ENCODE measurements at places on chromosomes 2 and 18.
A peak's percentile ranks its signal among the peaks of the same experiment; 100 is the strongest.

DNA sequence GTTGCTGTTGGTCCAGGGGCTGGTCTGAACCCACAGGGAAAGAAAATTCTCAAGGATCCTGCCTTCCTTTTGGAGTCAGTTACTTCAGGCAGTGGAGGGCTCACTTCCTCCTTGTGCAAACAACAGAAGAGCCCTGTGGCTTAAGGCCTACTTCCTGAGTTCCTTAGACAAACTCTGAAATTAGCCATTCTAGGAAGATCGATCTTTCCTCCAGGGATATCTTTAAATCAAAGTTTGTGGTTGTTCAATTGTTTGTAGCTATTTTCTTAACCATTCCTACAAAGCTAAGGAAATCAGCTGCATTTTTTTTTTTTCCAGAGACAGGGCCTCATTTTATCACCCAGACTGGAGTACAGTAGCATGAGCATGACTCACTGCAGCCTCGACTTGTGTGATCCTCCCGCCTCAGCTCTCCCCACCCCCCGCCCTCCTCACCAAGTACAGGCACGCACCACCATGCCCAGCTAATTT, 156.0 kb downstream of the TANC1 start:
- DNase-seq: peak; percentile 48

GRCh38 chr2:46170026-46170425, 127.2 kb upstream of the EPAS1 start:
- no peak for DNase-seq

- peak; percentile 60 for DNase-seq
Measured at GRCh38 chr2:151063271-151063670, 198.4 kb downstream of the RBM43 start.

DNA sequence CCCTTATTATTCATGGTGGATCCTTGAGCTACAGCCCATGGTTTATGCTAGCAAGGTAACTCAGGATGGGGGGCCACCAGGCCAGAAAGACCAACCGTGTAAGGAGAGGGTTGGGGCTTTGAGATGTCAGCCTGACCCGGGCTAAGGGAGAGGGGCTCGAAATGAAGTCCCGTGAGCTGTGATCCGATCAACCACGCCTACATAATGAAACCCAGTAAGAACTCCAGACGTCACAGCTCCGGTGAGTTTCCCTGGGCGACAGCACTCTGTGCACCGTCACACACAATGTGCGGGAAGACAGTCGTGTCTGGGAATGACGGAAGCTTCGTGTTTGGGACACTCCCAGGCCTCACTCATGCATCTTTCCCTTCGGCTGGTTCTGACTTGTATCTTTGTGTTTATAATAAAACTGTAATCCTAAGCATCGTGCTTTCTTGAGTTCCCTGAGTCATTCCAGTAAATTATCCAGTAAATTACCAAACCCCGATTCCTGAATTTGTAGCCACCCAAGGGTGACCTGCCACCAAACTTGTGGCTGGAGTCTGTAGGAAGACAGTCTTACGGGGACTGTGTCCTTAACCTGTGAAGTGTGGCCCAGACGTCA, 44.2 kb downstream of the CYP27C1 start:
- no peak for DNase-seq

GRCh38 chr2:141728142-141728541, 402.7 kb downstream of the LRP1B start:
- DNase-seq: no peak

DNA sequence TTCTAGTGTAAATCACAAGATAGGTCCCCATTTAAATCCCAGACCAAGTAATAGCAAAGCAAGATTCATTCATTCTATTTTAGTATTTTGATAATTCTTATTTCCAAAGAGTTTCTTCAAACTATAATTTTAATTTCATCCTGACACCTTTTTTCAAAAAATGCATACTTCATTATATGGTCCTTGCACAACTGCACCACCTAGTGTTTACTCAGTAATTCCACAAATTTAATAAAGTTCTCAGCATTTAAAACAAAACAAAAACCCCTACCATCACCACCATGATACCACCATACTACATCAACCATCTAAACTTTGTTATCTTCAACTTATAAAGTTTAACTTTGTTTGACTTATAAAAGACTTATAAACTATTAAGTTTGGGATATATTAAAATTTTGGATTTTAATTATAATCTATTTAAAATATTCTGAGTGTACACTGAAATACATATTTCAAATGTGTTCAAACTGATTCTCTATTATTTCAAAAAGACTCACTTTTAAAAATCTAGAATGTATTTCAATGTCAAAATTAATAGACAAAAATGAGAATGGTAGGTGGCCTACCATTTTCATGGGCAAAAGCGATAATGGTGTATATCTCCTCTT, 44.2 kb downstream of the WDPCP start:
- no peak for DNase-seq

- DNase-seq: no peak
Measured at GRCh38 chr18:23154823-23155500, 19.7 kb downstream of the CABLES1 start.

DNA sequence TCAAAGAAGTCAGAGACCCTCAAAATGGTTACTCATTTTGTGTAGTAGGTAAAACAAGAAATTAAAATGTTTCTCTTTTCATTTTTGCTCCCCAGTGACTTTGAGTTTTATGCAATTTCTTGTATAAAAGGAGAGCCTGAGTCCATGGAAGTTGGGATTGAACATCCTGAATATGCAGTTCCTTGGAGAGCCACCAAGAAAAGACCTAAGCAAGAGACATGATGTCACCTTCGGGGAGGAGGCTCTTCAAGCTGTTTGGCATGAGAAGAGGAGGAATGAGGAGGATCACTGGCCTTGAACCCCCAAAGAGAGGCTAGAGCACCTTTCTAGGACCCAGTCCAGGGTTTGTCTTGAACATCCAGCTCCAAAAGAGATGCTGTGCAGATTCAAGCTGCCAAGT, 83.5 kb upstream of the STPG4 start:
- no peak for DNase-seq

GRCh38 chr18:75607701-75608100, 180.2 kb upstream of the SMIM21 start:
- DNase-seq: no peak

GRCh38 chr2:151983221-151983620, 115.6 kb downstream of the CACNB4 start:
- no peak for DNase-seq

DNA sequence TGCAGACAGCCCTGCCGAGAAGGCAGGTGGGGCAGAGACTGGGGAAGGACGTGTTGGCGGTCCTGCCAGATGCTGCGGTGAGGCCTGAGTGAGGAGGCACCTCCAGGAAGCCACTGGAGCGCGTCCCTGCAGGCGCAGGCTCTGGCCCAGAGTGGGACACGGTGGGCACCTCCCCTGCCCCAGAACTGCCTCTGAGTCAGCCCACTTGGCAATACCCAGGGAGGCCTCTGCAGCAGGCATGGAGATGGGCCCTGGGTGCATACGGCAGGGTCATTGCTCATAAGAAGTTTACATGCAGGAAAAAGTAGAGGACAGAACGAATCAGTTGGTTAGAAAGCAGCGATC, 195.9 kb downstream of the TFCP2L1 start:
- no peak for DNase-seq

DNA sequence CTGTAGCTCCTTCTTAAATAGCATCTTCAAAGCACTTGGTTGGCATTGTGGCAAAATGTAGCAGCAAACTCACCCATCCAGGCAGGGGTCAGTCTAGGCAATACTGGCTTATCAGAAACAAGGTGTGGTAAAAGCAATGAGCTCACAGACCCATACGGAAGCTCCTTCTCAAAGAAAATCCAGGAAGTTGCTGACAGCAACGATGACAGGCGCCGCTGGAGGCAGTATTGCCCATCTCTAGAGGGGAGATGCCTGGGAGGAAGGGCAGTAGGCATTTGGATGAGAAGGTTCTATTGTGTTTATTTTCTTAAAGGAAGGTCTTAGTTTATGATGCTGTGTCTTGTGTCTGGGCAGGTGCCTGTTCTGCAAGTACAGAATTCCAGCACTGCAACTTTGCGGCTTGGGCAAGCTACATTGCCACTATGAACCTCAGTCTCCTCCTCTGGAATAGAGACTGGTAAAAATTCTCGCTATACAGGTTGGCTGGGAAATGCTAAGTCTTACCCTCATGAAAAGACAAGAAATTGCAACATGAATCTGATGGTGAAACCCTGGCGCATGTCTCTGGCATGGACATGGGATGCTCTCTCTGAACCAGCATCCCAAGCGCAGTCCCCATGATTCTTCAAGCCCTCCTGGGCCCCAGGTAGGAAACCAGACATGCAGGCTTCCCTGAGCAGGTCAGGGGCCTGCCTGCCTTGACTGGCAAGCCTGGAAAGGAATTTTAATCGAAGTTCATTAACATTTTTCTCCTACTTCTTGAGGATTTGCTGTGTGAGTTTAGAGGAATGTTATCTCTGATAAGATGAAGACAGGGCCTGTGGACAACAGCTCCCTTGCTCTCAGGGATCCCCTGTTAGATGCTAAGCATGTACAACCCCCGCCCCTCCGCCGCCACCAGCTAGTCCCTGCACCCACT, 156.0 kb downstream of the TFCP2L1 start:
- DNase-seq: peak; percentile 23

DNA sequence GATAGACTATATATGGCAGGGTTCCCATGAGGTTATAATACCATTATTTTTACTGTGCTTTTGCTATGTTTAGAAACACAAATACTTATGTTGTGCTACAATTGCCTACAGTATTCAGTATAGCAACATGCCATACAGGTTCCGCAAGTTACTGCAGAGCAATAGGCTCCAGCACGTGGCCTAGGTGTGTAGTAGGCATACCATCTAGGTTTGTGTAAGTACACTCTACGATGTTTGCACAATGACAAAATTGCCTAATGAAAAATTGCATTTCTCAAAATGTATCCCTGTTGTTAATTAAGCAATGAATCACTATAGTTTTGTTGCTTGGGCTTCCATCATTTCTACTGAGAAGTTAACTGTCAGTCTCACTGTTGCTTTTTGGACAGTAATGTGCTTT, 9.8 kb downstream of the CD302 start:
- no peak for DNase-seq

DNA sequence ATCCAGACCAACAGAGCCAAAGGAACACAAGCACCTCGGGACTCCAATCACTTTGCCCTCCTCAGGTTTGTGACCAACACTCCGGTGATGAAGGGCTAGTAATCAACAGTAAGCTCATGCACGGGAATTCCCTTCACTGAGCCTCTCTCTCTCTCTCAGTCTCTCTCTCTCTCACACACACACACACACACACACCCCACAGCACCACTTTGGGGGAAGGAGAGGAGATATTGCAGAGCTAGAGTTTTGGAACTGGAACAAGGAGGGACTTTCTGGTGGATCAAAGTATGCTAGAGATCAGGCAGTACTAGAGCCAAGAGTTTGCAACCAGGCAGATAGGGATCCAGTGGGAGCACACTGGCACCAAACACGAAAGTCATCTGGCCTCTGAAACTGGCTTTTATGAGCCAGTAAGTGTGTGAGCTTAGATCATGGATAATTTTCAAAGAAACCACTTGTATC, 98.7 kb downstream of the ANKRD44 start:
- no peak for DNase-seq

DNA sequence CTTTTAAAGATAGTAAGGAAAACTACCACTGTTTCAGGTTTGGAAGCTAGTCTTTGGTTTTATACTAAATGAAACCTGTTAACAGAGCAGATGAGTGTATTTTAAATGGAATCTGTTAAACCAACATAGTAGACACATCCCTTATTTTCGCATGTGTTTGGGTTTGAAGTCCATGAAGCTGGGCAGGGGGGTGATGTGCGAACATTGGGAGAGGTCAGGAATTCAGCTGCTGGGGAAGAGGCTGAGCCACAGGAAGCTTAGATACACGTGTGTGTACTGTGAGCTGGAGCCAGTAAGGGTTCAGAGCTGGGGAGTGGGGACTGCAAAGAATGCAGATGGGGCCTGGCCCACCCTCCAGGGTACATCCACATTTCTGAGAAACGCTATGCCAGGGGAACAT, 176.9 kb downstream of the VAPA start:
- no peak for DNase-seq

DNA sequence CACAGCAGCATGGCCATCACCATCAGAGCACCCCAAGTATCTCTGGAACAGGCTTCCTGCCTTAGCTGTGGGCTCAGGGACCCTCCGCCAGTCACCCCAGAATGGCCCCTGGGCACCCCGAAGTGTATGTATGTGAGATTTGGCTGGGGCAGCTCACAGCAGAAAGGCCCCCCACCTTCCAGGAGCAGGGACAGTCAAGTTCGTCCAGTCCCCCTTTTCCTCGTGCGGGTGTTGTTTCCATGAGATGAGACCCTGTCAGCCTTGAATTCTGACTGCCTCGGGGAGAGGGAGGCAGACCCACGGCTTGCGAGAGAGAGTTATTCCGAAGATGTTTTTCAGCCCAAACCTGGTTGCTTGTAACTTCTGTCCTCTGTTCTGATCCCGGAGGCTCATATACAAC, 290.9 kb upstream of the HDAC4 start:
- no peak for DNase-seq

DNA sequence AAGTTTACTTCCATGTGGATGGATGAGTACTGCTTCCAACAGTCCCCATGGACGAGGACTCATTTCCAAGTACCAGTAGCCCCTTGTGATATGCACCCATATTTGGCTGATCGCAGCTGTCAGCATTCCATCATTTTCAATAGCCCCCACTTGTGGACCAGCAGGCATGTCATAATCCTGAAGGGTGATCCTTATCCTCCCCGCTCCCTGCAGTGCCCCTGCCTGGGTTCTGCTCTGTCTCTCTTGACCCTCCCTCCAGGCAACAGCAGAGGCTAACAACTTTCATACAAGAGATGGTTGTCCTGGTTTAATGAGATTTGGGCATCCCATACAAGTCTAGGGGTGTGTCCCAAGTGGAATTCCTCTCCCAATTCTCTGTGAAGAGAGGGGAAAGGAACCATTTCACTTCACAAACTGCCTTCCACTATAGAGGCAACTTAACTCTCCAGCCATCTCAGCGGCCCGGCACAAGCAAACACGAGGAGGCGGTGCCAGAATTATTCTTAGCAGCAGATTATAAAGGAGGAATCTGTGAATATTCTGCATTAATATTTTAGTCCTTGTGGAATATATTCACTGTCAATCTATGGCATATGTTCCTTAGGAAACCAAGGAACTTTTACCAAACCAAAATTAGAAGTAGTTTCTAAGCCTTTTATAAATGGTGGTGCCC, 110.7 kb downstream of the RTN4 start:
- DNase-seq: no peak

GRCh38 chr2:219274361-219274921, 4.7 kb upstream of the DNAJB2 start:
- peak; percentile 80 for DNase-seq

DNA sequence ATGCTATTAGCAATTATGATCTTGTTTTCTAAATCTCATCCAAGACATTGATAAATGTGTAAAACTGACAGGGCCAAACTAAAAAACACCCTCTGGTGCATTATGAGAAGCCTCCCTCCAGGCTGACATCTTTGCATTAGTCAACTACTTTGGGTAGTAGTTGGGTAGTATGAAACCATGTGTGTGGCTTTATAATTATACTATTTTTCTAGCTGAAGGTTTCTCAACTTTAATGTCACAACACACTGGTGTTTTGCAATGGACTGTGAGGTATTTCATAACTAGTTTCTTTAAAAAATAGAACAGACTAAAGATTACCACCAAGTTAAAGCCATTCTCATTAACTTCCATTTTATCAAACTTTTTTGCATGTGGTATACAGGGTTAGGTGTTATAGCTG, 73.1 kb upstream of the RBMS1 start:
- no peak for DNase-seq
